A549 treated with AZD2906 at 1 μM for 4 hours (cell line): ENCODE measurements at places on chromosomes 13 and 19. TPM values are rescaled to one million over a fixed set of nuclear protein-coding genes. Genes with fewer than 3 reads are reported as not detected.

UQCR11 gene
- 80.7 to 191 TPM (median 167 TPM) in 5 replicates for total RNA-seq

ZIC5 gene
- 2.1 to 2.4 TPM (median 2.2 TPM) in 5 replicates for total RNA-seq

WDR62 gene
- 21.3 to 28.1 TPM (median 25.4 TPM) in 5 replicates for total RNA-seq

CEACAM7 gene
- 0.07 to 0.12 TPM (median 0.09 TPM) in 5 replicates for total RNA-seq

C19orf25 gene
- 10.6 to 18.4 TPM (median 17.5 TPM) in 5 replicates for total RNA-seq

SLC1A6 gene
- total RNA-seq = not detected in 5 replicates
